Breast epithelium (tissue), 4 donors: ENCODE measurements at places on chromosomes 1 and 21. TPM values are rescaled to one million over a fixed set of nuclear protein-coding genes. Genes with fewer than 3 reads are reported as not detected.

Gene GJA5
- 34.1 TPM for total RNA-seq

- DNase-seq, result peak; percentile 66
These were observed 925 bp upstream of the ARHGEF10L start for GRCh38 chr1:17538428-17539117.

Gene MEF2D
- 32.1 TPM for total RNA-seq

GRCh38 chr1:10152709-10153284, 57.6 kb upstream of the KIF1B start:
- DNase-seq, result peak; percentile 75

DNA sequence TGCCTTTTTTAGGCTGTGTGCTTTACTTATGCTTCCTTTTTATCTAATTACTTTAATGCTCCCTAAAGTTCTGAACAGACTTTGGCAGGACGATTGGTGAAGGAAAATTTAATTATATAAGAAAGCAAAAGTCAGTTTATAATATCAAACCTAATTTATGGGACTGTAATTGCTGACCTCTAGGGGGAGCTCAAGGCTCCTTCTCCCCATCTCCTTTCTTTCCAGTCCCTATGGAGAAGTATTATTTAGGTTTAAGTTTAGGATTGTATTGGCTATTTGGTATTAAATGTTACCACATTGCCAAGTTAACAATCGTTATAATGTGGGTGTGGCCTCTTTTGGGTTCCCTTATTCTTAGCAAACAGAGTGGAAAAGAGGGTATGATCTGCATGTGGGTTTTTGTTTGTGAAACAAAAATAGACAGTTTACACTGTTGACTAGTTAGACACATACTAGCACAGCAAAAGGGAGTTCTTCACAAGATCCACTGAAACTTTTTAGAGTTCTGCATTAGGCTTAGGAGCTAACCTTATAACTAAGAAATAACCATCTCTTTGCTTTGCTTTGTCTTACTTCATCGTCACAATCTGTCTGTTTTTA, 48.2 kb upstream of the TNFSF4 start:
- no peak for DNase-seq

Gene C8B
- total RNA-seq, result not detected

DNA sequence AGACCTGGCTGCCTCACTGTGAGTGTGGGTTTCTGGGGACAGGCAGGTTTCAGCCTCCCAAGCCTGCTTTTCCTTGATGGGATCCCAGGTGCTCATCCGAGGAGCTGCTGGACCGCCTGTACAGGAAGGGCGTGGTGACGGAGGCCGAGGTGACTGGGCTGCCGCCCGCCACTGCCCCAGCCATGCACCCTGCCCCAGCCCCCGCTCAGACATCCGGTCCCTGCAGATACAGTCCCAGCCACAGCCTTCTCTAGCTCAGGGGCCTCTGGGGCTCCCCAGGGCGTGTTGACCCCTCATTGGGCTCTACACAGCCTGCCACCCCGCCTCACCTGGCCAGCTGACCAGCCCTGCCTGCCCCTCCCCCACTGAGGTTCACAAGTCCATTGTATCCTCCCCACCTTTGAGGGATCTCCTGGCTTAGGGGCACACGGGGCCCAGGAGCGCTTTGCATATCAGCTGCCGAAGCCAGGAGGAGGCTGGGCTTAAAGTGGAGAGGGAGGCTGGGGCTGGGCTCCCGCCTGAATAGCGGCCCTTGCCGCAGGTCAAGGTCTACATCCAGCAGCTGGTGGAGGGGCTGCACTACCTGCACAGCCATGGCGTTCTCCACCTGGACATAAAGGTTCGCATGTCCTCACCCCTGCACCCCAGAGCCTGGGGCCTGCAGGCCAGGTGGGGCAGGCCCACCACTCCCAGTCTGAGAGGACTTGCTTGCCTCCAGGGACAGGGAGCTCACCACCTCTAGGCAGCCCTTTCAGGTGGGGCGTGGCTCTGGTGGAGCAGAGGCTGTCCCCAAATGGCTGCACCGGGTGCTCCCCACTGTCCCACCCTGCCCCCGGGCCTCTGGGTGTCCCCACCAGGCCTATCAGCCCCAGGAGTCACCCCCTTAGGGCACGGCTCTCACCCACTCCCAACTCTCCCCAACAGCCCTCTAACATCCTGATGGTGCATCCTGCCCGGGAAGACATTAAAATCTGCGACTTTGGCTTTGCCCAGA, 38.5 kb downstream of the TRIM11 start:
- DNase-seq, result no peak

DNA sequence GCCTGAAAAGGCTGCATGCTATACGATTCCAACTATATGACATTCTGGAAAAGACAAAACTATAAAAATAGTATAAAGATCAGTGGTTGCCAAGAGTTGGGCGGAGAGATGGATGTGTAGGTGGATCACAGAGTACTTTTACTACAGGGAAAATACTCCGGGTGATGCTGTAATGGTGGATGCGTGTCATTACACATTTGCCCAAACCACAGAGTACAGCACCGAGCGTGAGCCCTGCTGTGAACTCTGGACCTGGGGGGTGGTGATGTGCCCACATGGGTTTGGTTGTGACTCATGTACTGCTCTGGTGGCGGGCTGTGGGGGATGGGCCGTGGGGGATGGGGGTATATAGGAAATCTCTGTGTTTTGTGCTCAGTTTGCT, 162.7 kb upstream of the COL6A1 start:
- no peak for DNase-seq

Gene OR2L13
- total RNA-seq, result not detected

- DNase-seq, result no peak
These were observed 1.2 kb upstream of the NID1 start for GRCh38 chr1:236066054-236066453.

Gene FCER1A
- 0.66 TPM for total RNA-seq

DNA sequence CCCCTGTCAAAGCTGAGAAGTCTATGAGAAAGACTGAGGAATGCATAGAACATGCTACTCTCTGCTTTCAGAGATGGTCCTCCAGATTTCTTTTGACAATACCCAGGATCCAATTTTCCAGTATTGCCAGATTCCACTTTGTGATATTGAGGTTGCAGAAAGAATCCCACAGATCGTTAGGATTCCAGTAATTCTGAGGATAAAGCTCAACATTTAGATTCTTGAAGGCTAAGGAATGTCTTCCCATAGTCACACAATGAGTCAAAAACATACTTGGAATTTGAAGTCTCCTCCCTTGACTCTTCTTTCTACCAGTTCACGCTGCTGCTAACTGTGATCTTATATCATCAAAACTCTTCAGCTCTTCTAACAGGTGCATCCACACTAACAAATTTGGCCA, 57.1 kb downstream of the TNFSF18 start:
- no peak for DNase-seq

DNA sequence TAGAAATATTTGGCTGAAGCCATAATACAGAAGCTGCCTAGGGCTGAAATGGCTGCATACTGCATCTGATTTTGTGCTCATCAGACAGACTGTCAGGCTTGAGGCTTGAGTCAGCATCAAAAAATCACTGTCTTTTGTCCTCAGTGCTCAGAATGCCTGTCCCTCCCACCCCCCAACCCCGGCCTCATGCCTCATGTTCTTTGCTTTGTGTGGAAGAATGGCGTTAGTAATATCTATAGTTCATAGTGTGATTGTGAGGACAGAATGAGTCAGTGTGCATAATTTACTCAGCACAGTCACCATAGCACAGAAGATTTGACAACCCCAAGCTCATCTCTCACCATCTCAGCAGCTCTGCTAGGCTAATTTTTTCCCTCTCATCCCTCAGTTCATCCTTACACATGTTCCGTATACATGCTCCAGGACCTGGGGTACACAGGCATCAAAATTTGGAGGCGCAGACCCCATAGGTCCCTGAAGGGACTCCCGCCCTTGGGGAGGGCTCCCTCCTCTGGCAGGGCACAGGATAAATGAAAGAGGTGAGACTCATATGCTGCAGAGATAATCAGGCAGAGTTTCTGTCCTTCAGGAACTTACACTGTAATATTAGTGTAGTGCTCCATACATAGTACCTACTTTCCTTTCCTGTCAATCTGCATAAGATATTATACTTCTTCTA, 159.1 kb upstream of the C8B start:
- no peak for DNase-seq

- DNase-seq, result no peak
These were observed 41.6 kb downstream of the ABL2 start for GRCh38 chr1:179187735-179188471.

- DNase-seq, result no peak
These were observed 407.2 kb downstream of the HLX start for GRCh38 chr1:221286399-221286798.

- DNase-seq, result no peak
These were observed at the start of gene TIAM1 for GRCh38 chr21:31343680-31344480. TIAM1 (minus strand) TSS chr21:31344261; CDS start chr21:31266972, 77,289 bp downstream.

DNA sequence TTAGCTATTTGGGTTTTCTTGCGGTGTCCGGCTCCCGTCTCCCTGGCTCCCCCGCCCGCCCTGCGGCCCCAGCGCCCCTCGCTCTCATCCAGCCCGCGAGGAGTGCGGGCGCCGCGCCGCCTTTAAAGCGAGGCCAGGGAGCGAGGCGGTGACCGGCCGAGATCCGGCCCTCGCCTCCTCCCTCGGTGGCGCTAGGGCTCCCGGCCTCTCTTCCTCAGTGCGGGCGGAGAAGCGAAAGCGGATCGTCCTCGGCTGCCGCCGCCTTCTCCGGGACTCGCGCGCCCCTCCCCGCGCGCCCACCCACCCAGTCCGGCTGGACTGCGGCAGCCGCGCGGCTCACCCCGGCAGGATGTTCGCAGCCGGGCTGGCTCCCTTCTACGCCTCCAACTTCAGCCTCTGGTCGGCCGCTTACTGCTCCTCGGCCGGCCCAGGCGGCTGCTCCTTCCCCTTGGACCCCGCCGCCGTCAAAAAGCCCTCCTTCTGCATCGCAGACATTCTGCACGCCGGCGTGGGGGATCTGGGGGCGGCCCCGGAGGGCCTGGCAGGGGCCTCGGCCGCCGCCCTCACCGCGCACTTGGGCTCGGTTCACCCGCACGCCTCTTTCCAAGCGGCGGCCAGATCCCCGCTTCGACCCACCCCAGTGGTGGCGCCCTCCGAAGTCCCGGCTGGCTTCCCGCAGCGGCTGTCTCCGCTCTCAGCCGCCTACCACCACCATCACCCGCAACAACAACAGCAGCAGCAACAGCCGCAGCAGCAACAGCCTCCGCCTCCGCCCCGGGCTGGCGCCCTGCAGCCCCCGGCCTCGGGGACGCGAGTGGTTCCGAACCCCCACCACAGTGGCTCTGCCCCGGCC, 492 bp downstream of the HLX start:
- no peak for DNase-seq

DNA sequence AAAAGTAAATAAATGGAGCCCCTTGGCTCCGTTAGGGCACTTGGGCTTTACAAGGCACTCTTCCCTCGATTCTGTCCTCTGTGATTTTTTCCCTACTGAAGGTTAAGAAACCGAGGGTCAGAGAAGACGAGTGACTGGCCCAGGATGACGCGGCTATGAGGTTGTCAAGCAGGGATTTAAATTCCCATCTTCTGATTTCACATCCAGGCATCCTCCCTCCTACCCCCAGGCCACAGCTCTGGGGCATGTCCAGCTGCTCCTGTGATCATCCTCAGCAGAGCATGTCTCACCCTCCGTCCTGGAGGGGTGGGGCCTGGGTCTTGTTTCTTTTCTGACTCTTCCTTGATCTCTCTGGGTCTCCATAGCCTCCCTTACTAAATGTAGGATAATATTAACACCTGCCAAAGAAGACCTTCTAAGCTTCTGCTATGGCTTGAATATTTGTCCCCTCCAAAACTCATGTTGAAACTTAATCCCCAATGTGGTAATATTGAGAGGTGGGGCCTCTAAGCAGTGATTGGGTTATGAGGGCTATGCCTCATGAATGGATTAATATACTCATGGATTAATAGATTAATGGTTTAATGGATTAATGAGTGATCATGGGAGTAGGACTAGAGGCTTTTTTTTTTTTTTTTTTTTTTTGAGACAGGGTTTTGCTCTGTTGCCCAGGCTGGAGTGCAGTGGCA, 4.6 kb downstream of the CRYBG2 start:
- no peak for DNase-seq

DNA sequence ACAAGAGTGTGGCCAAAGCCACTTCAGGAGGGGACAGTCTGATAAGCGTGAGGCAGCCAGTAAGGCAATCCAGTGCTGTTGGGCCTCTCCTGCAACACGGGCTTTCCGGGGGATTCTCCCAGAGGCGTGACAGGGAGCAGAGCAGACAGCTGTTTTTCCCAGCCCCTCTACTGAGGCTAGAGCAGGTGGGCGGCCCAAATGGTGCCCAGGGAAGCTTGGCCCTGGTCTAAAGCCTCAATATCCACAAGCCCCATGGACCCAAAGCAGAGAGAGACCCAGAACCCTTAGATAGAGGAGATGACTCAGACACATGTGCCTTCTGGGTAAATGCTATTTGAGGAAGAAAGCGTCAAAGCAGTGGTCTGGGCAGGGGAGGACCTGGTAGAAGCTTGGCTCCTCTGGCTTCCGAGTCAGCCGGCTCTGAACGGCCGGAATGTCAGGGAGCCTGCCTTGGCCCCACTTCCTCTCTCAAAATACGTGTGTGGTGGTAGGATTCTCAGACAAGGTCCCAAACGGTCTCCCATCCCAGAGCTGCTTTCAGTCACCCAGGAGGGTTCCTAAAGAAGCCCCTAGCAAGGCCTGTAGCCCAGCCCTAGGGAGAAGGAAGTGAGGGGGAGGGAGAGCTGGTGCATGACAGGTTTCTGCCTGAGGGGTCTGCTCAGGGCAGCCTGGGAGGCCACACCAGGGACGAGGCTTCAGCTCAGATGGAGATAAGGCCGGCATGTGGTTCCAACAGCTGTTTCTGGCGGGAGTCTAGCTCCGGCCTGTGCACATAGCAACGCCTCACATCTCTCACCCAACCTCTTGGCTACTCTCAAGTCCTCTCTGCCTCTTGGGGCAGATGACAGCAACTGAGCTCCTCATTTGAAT, 28.8 kb downstream of the PIK3C2B start:
- DNase-seq, result no peak

Gene SYTL1
- 0.96 TPM for total RNA-seq
